ENCODE measurements at places on chromosomes 1 and 21.
A peak's percentile ranks its signal among the peaks of the same experiment; 100 is the strongest.

- no peak for DNase-seq
These were observed 24.2 kb downstream of the TBX19 start for GRCh38 chr1:168304865-168305264.

DNA sequence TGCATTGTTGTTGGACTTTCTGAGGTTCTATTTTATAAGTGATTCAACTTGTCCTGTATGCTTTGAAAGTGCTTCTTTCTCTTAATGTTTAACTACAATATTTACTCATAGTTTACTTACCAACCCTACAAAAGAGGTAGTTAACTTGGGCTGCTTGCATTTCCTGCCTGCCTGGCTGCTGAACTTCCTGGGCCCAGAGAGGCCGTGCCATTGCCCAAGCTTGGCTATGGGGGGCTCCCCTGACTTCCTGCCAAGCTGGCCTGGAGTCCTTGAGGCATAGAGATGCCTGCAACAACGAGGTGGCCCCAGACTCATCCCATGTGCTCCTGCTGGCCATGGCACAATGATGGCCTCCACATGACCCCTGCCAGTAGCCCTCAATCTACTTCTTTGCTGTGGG lies 361.6 kb upstream of the PLD5 start:
- no peak for DNase-seq

- no peak for DNase-seq
These were observed 36.6 kb upstream of the HMGN1 start for GRCh38 chr21:39385299-39386145.

DNA sequence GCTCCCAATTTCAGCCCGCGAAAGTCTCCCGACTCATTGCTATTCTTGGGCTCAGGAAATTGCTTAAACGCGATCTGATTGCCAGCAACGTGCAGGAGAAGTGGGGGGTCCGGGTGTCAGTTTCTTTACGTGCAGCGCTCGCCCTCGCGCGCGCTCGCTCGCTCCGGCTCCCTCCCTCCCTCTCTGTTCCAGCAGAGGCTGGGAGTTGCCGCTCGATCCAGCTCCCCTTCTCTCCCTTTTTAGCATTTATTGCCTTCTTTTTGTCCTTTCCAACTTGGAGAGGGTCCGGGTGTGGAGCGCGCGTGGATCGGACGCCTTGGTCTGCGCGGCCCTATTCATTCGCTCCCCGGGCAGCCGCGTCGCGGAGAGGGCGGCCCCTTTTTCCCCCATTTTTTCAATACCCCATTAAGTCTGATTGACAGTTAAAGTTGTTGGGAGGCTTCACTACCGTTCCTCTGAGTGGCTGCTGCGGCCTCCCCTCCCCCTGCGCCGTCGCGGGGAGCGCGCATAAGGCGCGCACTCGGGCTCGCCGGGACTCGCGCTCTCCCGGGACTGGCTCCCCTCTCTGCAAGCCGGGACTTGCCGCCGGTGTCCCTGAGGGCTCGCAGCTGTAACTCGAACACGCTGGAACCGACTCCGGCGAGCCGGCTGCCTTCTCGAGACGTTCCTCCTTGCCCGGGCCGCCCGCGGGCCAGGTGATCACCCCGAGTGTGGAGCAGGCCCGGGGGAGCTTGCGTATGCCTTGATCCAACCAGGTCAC lies at the start of gene DHRS3:
TSS of gene DHRS3 (minus strand) at position 310 of the 760 bp plus-strand sequence. CDS start 862 bp downstream, outside the sequence.
- peak; percentile 81 for DNase-seq

GRCh38 chr1:113320972-113321680 lies 69.2 kb upstream of the MAGI3 start:
- DNase-seq = no peak

DNA sequence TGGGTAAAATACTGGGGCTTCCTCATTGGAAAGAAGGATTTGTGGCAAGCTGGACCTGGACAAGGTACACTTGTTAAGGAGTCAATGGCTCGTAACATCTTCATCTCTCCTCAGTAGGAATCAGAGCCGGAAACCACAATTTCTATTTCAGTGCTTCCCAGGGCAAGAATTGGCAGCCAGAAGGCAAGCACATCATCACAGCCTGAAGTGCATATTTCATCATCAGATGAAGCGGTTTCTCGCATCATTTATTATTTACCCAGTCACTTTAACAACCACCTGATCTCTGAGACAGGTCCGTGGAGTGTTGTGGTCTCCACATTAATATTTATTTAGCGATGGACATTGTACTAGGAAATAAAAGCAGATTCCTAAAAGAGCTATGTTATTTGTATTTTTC lies 55.0 kb downstream of the KCNJ15 start:
- DNase-seq = no peak
